ENCODE measurements at places on chromosomes 6 and 20.

GRCh38 chr20:8389381-8390036 is 257.4 kb downstream of the PLCB1 start:
- DNase-seq, result no peak

DNA sequence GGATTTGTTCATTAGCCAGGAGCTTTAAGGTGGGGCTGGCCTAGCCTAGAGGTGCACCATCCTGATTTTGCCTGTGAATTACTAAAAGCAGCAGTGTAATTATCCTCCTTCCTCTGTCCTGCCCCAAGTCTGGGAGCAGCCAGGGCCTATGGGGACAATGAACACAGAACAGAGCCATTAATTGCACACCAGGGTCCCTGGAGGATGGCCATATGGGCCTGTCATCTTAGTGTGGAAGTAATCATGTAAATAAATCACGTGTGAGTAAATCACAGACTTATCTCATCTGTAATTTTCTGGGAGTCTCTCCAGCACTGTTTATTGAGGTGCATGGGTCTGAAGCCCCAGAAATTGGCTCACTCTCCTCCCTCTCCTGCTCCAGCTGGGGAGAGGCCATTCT is 176.3 kb downstream of the LRFN2 start:
- no peak for DNase-seq

DNA sequence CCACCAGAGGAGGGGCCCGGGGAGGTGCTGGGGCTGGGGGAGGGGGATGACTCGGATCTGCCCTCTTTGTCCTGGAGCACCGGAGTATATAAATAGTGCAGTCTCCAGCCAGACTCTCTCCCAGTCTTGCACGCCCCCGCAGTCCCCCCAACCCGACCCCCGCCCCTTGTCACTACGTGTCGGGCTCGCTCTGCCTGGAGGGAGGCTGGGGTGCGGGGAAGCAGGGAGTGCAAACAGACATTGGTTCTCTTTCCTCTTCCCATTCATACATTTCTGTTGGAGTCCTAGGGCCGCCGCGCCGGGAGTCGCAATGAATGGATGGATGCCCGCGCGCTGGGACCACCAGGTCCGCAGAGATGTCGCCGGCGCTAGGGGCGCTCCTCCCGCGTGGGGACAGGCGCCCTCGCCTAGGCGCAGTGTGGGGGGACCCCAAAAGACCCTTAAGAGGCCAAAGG is 179.3 kb downstream of the TBXT start:
- no peak for DNase-seq

- DNase-seq, result no peak
These were observed 38.1 kb upstream of the THBS2 start for GRCh38 chr6:169291646-169292337.

DNA sequence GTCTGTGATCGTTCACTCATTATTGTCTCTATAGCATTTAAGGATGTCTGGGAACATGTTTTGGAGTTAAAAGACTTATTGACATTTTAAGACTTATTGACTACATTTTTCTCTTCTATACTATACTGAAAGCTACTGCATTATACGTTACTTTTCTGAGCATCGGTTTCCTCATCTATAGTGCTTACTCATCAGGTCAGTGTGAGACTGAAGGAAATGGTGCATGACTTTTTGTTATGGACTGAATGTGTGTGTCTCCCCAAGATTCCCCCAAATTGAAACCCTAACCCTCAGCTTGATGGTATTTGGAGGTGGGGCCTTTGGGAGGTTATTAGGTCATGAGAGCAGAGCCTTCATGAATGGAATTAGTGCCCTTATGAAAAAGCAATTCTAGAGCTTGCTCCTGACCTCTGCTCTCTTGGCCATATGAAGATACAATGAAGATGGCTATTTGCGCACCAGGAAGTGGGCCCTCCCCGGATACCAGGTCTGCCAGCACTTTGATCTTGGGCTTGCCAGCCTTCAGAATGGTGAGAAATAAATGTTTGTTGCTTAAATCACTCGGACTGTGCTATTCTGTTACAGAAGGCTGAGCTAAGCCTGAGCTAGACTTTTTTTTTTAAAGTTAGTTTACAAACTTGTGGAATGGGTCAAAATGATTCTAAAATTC is 243.7 kb upstream of the RREB1 start:
- no peak for DNase-seq

DNA sequence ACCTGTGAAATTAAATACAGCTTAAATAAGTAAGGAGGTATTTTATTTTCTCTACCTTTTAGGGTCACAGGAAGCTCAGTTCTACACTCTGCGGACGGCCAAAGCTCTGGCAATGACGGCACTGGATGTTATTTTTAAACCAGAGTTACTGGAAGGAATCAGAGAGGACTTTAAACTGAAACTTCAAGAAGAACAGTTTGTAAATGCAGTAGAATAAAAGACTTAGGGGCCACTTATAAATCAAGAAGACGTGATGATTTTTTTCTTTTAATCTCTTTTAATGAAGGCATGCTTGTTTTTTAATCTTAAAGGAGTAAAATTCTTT is 16.2 kb downstream of the PM20D2 start:
- DNase-seq, result no peak

GRCh38 chr6:32895006-32895345 is 41.0 kb downstream of the PSMB9 start:
- no peak for DNase-seq

DNA sequence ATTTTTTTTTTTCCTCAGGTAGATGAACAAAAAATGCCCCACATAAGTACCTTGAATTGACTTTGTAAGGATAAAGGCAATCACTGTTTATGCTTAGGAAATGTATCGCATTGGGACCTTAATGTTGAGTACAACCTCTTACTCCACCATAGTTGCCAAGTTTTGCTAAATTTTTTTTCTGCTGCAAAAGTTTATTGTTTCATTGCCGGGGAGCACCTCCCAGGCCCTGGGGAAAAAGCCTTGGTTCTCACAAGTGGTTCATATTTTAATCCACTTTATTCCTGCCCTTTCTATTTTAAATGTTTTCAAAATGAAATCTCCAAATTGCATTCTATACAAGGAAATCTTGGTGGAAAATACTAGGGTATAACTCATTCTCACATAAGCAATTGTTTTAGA is 52.3 kb upstream of the UTRN start:
- DNase-seq, result no peak

DNA sequence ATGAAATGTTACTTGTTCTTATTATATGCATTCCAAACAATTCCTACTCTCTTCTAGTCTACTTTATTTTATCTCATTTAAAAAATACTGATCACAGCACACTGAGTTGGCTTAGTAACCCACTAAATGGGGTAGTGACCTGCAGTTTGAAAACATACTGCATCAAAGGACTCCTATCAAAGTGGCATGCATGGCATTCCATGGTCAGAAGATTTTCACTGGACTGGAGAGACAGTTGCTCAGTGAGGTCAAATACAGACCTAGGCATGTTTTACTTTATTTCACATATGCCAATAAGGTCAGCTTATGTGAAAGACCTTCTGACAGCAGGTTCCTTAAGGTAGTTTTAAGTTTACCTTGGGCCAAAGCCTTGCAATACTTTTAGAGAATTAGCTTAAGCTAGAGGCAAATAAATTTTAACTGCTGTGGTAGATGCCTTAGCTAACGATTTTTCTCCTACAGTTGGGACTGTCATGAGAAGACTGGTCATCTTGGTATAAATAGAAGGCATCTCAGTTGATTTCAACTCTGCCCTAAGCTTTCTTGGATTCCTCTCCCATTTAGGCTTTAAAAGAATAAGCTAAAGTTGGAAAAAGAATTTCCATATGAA is 35.1 kb downstream of the TPD52L1 start:
- no peak for DNase-seq
